A549 treated with Hydrocortisone at 1 μM for 4 hours (cell line): ENCODE measurements at places on chromosomes 6 and 20. TPM values are rescaled to one million over a fixed set of nuclear protein-coding genes. Genes with fewer than 3 reads are reported as not detected.

ZSCAN23 gene
- total RNA-seq = not detected in 5 replicates

SYCP2 gene
- 0.15 to 0.91 TPM (median 0.30 TPM) in 5 replicates for total RNA-seq

GCNT2 gene
- 4.6 to 7.8 TPM (median 4.9 TPM) in 5 replicates for total RNA-seq

DSP gene
- 31.5 to 60.6 TPM (median 41.5 TPM) in 5 replicates for total RNA-seq

MYT1 gene
- 0.08 to 0.35 TPM (median 0.15 TPM) in 5 replicates for total RNA-seq

PLEKHG1 gene
- 0.32 to 1.3 TPM (median 0.58 TPM) in 5 replicates for total RNA-seq
